ENCODE measurements at places on chromosomes 13 and 19.

DNA sequence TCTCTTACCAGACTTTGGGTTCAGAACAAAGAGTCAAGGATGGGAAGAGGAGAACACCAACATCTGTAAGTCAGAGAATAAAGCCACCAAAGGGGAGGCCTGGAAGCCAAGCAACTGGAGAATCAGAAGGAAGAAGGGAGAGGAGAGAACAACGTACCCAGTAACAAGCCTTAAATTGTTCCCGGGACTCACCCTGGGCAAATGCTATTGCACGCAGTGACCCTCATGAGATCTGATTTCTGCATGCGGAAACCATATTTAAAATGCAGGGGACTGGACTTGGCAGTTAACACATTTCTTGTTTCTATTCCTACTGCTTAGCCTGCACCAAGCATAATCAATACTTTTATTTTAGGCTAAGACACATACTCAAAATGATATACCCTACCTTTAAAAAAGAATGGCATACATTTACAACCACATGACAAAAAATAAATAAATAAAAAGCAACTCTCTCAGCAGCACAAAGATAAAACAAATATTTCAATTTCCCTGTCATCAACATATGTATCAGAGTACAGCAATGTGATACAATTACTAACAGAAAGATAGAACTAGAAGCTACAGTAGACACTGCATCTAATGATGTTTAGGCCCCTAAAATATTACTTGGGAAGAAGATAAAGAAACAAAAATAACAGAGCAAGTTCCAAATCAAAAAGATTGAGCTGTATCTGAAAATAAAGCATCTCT, 414.6 kb downstream of the ITGBL1 start:
- DNase-seq, result no peak

- DNase-seq, result no peak
Measured at GRCh38 chr19:42271045-42271419, 2.0 kb downstream of the CIC start.

GRCh38 chr19:4930664-4931063, 21.4 kb downstream of the UHRF1 start:
- DNase-seq, result no peak

- no peak for DNase-seq
Measured at GRCh38 chr19:7921302-7921966, 1.3 kb downstream of the SNAPC2 start.

DNA sequence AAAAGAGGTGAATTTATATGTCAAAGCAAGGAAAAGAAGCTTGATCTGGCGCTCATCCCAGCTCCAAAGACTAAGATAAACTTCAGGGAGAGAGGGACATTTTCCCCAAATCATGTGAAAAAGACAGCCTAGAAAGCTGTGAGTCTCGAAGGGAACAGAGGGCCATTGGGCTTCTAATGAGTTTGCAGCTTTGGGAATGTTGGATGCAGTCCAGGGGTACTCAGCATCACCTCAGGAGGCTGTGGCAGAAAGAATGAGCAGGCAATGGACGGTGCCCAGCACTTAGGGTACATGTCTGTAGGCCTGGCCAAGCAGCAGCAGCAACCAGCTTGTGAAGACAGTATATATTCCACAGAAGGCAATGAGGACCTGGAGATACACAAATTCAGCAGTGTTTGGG, 25.7 kb upstream of the WASF3 start:
- DNase-seq, result no peak

GRCh38 chr19:40619333-40620160, 18.4 kb downstream of the LTBP4 start:
- DNase-seq, result no peak

GRCh38 chr19:42514449-42514848, 13.8 kb downstream of the CEACAM1 start:
- peak; percentile 46 for DNase-seq

- DNase-seq, result no peak
Measured at GRCh38 chr19:2691951-2692350, 10.5 kb downstream of the GNG7 start.

DNA sequence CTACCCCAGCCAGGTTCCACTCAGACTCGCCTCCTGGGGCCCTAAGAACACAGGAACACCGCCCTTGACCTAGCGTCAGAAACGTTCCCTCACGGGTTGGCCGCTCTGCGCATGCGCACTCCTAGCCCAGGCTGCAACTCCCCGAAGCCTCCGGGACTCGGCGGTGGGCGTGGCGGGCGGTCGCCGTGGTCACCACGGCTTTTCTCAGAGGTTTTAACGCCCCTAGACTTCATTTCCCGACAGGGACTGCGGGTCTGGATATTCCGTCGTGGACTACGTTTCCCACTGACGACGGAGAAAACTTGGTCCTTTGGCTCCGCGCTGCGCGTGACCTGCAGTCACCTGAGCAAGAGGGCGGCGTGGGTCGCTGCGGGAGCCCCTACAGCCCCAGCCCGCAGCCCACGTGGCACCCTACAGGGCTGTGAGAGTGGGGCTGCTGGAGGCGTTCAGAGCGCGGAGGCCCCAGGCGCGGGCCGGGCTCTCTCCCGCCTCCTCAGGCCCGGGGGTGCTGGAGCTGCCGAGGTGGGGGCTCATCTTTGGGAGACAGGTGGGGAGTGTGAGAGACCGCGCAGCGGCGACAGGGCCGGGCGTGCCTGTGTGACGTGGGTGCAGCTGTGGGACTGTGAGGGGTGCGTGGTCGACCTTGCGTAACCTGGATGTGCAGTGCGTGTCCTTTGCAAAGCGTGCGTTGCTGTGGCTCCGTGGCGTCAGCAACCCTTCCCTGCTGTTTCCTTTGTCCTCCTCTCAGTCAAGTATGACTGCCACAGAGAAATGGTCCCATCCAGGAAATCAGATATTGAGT, 38.0 kb upstream of the ZNF573 start:
- no peak for DNase-seq

- DNase-seq, result no peak
Measured at GRCh38 chr13:97567510-97568243, 133.7 kb downstream of the RAP2A start.

DNA sequence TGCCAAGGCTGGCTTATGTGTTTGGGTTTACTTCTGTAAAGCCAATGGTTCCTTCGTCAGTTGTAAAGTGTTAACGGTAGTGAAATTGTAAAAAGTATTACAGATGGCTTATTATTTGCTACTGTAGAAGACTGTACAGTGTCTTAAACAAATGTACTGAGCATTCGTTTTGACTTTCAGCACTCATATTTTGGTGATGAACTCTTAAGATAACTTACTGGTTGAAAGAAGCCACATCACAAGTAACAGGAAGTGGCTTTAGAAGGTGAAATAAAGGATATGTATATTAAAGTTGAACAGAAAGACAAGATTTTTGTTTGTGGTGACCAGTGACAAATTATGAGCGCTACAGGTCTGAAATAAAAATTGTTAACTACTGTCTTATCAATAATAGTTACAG, 64.2 kb downstream of the URI1 start:
- no peak for DNase-seq

GRCh38 chr13:80132741-80133601, 208.0 kb downstream of the SPRY2 start:
- DNase-seq, result no peak

- no peak for DNase-seq
Measured at GRCh38 chr19:6451583-6452222, 7.9 kb downstream of the SLC25A23 start.

GRCh38 chr19:14471436-14472187, 3.5 kb downstream of the PTGER1 start:
- DNase-seq, result no peak

DNA sequence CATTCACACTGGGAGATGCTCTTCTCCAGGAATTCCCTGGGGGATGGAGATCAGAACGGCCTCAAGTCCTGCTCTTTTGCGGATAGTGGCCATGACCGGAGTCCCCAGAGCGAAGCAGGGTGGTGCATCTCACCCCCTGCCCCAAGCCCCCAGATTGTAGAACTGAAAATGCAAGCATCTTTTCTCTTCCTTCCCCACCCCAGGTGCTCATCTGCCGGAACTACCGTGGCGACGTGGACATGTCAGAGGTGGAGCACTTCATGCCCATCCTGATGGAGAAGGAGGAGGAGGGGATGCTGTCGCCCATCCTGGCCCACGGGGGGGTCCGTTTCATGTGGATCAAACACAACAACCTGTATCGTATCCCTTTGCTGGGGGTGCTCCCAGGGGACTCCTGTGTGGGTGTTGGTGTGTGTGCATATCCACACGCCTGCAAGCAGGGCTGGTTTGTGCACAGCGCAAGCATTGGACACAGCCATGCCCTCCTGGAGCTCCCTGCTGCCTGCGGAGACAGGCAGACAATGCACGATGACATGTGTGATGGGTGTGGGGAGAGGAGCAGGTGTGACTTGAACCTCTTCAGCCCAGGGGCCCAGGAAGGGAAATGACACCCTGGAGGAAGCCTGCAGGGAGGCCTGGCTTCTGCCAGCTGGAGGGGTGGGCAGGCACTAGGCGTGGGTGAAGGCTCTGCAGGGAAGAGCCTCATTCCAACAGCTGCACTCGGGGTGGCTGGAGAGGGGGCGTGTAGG, 5.7 kb downstream of the AP1M1 start:
- DNase-seq, result no peak

DNA sequence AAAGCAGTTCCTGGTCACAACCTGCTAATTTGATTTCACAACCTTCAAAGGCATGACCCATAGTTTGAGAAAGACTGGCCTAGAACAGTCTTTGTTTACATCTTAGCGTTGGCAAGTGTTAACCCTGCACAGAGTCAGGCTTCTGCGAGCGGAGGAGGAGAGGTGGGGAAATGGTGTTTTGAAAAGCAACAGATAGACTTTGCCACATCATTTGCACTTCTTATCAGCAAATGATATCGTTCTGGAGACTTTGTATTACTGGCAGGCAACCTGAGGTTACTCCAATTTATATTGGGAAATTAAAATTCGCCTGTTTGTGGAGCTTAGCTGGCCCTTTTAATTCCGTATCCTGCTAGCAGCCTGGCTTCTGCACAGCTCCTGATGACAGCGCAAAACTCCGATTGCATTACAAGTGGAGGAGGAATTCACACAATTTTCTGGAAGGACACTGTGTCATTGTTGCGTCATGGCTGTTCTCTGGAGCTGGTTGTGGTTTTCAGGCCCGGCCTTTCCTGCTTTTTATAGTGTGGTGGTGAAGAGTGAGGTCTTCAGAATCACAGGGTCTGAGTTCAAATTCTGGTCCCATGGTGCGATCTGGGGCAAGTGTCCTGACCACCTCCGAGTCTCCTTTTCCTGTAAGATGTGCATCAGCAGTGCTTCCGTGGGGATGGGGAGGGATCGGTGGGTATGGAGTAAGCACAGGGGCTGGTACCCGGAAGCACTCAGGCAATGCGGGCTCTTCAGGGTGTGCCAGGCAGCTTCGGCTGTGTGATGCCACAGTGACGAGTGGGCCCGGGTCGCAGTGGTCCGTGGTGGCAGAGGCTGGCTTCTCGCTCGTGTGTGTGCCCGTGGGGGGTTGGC, 49.1 kb upstream of the EHD2 start:
- no peak for DNase-seq

GRCh38 chr19:19493841-19494546, 21.4 kb downstream of the TSSK6 start:
- no peak for DNase-seq

DNA sequence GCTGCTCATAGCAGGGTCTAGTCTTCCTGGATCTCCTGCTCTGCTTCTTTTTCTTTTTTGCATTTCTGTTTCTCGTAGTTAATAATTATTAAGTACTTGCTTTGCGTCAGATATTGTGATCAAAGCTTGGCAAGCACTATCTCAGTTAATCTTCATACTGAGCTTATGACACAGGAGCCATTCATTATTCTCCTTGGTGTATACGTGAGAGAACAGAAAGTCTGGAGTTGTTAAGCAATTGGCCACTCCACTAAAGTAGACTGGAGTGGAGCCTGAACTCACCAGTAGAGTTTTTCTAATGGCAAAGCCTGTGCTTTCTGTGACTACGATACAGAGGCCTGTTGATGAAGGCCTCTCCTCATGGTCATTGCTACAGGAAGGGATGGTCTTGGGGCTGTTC, 285.9 kb downstream of the RFC3 start:
- no peak for DNase-seq
